Frontal cortex (tissue), 4 donors: ENCODE measurements at places on chromosomes 7 and 10.

DNA sequence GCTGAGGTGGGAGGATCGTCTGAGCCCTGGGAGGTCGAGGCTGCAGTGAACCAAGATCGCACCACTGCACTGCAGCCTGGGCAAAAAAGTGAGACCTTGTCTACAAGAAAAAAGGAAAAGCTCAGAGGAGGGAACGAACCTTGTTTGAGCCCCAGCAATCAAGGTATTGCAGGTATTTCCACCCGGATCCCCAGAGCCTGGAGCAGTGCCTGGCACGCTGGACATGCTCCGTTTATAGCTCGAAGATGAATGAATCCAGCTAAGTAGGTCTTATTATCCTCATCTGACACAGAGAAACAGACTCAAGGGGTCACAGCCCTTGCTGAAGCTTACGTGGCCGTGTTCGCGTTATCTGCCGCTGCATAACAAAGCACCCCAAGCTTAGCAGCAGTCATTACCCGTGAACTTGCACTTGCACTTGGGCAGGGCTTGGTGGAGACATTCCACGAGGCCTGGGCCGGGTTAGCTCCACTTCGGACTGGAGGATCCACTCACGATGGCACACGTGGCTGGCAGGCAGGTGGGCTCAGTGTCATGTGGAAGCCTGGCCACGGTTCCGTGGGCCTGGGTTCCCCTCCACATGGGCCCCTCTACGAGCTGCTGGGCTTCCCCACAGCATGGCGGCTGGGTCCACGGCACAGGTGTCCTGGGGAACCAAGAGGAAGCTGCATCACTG, 3.2 kb upstream of the COX19 start:
- DNase-seq: no peak

DNA sequence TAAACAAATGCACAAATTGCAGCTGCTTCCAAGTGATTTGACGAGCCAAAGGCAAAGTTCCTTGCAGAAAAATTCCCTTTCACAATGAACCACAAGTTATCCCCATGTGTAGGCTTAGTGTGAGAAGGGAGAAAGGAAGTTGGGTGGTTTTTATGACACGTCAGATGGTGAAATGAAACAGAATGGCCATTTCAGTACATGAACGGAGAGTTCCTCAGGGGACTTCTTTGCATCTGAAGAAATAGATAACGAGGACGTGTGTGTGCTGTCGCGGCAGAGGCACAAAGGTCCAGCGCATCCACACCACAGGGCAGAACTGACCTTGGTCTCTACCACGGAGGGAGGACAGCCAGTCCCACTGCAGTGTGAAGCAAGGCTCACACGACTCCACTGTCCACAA, 135.9 kb downstream of the PAXIP1 start:
- DNase-seq: no peak

GRCh38 chr10:43237631-43238446, 29.0 kb downstream of the RASGEF1A start:
- DNase-seq: no peak

DNA sequence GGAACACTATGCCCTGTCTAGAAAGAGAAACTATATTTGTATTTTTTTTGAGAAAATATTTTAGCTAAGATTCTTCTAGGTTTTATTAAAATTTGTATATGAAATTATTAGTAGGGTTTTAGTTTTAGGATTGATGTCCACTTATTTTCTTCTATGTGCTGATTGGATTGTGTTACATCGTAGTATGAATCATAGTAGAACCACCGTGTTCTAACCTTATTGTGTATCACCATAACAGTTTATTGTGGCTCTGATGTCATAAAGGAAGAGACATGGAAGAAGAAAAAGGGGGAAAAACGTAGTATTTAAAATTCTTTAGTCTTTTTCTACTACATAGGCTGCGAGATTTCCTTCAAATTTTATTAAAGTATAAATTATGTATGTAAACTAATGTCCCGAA, 1.9 kb downstream of the AGBL3 start:
- no peak for DNase-seq

DNA sequence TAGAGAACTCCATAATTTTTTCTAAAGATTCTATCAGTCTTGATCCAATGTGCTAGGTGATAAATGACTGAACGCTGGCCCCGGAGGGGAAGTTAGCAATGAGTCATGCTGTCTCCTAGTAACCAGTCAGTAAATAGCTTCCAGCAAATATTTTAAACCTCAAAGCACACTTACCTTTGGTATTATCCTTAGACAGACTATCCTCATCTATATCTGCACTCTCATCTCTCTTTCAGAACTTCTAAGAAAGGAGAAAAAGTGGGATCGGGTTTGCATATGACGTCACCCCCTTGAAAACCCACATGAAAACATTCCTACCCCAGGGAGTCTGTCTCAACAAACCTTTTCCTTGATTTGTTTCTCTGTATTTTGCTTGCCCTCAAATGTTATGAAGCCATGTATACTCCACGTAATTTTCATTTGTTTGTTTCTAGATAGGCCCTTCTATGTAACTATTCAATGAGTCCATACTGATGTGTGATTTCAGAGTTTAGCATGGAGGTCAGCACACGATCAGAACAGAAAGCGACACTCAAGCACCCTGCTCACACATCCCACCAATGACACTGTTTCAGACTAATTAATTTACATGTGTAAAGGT, 174.9 kb upstream of the NRP1 start:
- no peak for DNase-seq

GRCh38 chr10:28954211-28954610, 276.9 kb downstream of the BAMBI start:
- no peak for DNase-seq

DNA sequence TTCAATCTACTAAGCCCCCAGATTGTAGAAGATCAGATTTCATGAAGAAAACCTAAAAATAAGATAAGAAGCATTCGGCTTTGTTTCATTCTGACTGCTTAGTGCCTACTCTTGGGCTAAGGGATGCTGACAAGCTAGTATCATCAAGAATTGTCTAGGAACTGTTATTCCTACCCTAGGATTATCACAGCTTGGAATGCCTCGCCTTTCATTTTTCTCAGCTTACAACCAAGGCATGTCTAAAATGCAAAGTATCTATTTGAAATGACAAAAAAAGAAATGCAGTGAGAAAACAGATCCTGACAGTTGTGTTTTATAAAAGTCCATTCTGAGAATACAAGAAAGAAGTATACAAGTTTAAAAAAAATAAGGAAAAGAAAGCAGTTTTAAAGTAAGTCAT, 441.0 kb downstream of the KCNMA1 start:
- no peak for DNase-seq
